ENCODE measurements at places on chromosomes 2 and 18.

DNA sequence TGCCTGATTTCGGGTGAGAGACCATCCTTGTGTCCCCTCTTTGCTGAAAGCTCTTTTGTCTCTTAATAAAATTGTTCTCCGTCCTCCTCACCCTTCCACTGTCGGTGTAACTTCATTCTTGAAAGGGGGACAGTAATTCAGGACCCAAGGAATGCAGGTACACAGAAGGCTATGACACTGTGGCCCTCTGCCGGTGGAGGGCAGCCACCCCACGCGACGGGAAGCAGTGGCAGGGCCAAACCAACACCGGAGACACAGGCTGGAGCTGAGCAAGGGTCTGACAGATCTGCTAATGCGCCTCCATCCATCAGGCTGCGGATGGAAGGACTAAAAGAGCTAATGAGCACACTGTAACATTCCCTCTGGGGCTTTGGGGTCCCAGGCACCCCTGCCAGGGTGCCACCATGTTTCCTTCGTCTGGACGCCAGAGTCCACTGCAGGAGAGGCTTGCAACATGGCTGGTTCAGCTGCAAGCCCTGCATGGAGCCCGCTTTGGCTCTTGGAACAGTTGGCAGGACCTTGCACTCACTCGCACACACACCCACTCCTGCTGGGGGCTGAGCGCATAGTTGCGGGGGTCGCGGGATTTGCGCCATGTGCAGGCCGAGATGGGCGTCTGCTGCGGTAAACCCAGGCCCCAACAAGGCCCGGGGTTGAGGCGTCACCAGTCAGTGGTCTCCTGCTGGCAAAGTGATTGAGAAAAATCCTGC, 544.1 kb upstream of the CDH7 start:
- no peak for DNase-seq

GRCh38 chr2:188272121-188272520, 19.6 kb upstream of the GULP1 start:
- no peak for DNase-seq

DNA sequence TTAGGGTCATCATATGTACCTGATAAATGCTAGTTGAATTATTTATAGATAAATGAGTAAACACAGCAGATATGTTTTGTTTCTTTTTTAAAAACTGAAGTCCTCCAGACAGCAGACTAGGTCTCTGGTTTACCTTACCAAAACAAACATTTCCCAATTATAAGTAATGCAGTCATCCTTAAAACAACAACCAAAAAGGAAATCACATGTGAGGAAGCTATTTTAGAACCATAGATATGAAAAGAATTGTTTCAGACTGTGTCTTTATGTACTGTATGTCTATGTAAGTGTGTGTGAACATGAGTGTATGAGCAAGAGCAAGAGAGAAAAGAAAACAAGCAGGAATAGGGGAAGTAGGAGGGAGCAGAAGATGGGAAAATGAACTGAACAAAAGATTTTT, 441.0 kb downstream of the CPS1 start:
- no peak for DNase-seq

GRCh38 chr2:149679286-149679685, 91.7 kb upstream of the MMADHC start:
- no peak for DNase-seq

- no peak for DNase-seq
Observed at GRCh38 chr18:58097907-58098166, 53.8 kb downstream of the NEDD4L start.

DNA sequence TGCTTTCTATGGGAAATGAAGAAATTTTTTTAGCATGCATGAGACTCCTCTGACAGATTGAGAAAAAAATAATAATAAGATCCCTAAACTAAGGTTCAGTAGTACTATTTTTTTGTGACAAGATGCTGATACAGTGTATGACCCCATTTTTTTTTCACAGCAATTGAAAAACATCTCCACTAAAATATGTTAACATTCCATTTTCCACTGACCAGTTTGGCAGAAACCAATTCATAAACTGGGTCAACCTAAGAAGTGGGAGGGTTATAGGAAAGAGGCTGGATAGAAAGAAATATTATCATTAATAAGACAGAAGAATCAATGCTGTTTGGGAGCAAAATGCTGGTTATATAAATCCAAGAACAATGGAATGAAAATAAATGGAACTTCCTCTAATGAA, 182.7 kb downstream of the ANTXR1 start:
- DNase-seq: no peak

- DNase-seq: no peak
Observed at GRCh38 chr18:79690071-79690470, 10.5 kb downstream of the CTDP1 start.

GRCh38 chr2:214747992-214748391, 61.5 kb downstream of the BARD1 start:
- DNase-seq: no peak

DNA sequence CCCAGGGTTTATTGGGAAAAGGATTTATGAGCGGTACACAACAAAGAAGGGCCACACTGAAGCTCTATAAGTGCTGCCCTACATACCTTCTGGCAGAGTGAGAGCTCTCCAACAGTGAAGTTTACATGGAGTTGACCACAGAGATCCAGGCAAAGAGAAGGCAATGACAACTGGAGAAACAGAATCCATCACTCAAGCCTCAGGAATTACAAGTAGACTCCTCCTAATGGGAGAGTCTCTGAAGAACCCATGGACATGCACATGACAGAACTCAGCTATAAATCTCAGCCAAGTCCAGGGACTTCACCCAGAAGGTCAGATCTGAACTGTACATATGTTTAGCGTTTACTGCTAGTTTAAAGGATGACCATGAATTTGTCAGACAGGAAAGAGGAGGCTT, 164.7 kb downstream of the DNAH7 start:
- no peak for DNase-seq

DNA sequence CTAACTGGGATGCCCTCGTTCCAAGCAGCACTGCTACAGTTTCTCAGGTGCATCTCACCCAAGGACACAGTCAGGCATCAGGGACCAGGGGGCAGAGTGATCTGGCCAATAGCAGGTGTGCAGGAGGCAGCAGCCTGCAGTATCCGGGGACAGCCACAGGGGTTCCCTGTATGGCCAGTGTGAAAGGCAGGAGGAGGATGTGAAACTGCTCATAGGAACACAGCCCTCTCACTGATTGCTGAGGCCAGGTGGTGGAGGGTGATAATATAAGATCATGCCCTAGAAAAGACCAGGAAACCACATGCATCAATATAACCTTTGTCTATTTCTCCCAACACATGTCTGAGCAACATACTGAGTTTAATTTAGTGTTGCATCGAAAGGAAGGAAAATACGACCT, 112.7 kb upstream of the TACR1 start:
- no peak for DNase-seq

DNA sequence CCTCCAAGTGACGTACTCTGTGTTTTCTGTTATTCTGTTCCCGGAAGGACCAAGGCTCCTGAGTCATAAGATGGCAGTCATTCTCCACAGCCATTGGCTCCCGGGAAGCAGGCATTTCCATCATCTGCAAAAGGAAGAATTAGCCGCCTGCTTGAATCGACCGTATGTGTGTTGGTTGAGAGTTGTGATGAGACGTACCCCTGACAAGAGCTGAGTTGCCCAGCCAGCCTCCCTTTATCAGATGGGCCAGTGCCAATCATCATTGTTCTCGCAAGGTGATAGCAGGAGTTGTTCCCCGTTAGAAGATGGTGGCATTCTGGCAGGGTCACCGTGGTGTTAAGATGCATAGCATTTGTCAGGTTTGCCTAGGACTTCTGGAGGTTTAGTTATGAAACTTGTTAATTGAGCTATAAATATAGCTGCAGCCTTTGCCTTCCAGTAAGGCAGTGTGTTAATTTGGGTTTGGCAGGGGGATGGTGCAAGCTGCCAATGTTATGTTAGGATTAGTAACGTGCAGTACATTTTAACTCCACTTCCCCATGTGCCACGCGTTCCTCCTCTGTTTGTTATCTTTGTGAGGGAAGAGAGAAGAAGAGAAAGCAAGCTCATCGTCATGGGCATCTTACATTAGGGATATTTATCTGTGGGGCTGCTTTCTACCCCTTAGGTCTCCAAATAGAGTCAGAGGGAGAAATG, 652.7 kb upstream of the FANCL start:
- DNase-seq: no peak

GRCh38 chr2:48691935-48692691, 63.4 kb downstream of the LHCGR start:
- DNase-seq: no peak

DNA sequence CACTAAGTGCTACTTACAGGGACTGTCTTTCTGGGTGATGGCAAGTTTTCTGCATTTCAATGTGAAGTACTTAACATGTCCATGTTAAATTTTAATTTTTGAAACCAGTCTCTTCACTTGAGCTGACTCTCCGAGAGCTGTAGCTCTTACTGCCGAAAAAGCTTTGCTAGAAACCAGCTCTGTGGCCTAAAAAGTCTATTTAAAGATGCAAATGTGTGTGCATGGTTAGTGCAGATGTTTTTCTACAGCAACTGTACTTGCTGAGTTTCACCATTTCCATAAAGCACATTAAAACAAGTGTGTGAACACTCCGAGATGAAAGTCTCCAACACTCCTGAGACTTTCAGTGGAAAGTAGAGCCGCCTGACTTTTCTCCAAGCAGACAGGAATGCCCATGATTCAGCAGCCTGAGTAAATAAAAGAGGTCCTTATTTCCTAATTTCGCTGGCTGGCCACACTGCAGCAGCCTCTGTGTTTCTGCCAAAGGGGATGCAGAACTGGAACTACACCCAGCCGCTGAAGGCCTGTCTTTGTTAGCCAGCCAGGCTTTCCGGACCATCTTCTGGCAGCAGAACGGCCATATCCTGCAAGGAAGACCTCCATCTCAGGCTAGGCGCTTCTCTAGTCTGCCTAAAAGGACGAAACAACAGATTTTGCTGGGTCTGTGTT, 121.2 kb downstream of the ZNF521 start:
- no peak for DNase-seq

- no peak for DNase-seq
Observed at GRCh38 chr2:74186038-74186437, 7.4 kb upstream of the MOB1A start.

- no peak for DNase-seq
Observed at GRCh38 chr2:234247453-234248180, 197.1 kb downstream of the SPP2 start.

GRCh38 chr2:240569998-240570530, 1.8 kb downstream of the RNPEPL1 start:
- no peak for DNase-seq

- DNase-seq: no peak
Observed at GRCh38 chr2:146214394-146214929, 1630.4 kb upstream of the ACVR2A start.

GRCh38 chr2:147520817-147521216, 324.0 kb upstream of the ACVR2A start:
- no peak for DNase-seq

DNA sequence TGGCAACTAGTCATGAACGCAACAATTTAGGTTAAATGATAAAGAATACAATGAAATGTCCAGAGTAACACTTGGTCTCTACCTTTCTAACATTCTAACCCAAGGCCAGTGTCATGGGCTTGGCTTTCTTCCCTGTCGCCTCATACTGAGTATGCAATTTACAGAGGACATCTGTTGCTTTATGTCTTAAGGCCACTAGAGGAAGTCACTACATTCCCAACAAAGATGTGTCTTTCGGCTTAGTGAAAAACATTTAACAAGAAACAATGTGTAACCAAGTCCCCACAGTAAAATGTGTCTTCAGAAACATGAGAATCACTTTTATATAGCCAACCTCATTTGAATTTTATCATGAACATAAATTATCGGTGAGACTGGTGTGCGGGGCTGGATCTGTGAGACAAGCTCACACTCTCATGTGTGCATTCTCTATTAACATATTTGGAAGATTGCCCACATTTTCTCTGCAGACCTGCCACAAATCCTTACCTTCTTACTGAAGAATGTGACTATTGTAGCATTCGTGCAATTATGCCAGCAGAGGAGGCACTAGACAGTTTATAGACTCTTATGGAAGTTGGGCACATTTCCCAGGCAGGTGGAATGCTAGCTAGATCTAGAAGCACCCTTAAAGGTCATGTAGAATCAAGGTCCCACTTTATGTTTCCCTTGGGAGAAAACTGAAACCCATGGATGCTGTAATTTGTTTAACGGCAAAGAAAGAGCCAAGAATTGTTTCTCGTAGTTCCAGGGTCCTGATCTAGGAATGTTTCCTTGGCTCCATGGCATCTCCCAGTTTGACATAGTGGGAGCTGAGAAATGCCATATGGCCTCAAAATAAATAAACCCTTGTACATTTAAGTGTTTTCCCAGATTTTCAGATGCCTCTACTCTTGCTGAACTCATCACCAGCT, 101.8 kb downstream of the CD226 start:
- DNase-seq: peak; percentile 77

DNA sequence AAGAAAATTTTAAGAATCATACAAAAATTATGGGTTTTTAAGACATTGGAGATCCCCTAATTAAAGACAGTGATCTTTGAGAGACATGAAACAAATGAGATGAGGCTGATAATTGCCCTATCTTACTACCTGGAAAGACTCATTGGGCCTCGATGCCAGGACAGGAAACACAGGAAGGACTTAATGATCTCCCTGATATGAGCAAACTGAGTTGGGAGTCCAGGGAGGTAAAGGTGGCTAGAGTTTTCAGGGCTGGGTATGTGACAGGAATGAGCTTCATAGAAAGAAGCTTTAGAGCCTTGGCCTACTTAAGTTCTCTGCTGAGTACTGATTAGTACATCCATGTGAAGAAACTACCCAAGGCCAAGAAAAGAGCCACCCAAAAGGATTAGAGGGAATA, 40.6 kb upstream of the GULP1 start:
- no peak for DNase-seq

GRCh38 chr18:48252525-48252924, 156.7 kb downstream of the ZBTB7C start:
- DNase-seq: no peak

DNA sequence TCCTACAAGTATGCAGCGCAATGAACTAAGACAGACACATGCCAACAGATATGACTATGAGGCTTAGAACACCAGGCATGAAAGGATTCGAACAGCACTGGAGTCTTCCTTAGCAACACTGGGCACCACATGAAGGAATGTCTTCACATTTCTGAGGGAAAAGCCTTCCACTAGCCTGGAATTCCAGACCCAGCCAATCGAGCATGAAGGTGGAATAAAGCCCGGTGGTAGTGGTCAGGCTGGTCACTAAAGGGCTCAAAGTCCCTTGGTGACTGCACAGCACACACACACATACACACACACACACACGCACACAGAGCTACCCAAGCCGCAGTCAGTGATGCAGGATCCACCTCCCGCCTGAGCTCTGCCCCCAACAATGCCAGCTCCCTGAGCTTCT, 19.7 kb upstream of the SFXN5 start:
- no peak for DNase-seq

GRCh38 chr18:63553081-63553480, 10.9 kb downstream of the SERPINB12 start:
- DNase-seq: no peak

- no peak for DNase-seq
Observed at GRCh38 chr18:50143886-50144285, 51.1 kb downstream of the MYO5B start.

GRCh38 chr2:206979922-206980321, 40.6 kb downstream of the CPO start:
- DNase-seq: no peak

DNA sequence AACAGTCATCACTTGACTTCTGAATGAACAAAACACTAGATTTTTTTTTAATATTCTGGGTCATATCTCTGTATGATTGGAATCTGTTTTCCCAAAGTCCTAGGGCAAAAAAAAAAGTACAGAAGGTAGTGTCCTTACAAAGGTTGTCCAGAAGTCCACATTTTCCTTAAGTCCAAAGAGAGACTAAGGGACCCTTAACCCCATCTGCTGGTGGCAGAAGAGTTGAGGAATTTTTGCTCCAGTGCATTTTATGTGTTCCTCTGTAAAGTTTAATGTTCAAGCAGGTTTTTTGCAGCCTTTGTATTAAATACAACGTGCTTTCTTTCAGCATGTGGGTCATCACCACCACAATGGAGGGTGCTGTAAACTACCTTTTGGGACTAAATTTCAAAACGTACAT, 215.9 kb downstream of the SP3 start:
- no peak for DNase-seq
